ENCODE measurements at places on chromosomes 12 and 14.

DNA sequence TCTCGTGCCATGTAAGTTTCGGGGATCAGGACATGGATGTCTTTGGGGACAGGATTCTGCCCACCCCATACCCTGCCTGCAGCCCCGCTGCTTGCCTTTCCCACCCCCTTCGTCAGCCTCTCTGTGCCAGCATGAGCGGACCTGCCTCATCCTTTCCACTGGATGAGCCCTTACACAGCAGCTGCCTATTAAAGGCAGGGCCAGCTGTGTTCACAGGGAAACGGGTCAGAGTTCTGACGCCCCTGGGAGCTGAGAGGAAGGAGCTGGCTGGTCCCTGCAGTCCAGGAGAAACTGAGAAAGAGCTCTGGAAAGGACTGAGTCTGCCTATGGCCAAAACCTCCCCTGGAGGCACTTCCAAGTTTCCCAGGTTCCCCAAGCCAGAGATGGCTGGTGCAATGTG is 83.5 kb upstream of the NCOR2 start:
- DNase-seq, result no peak

GRCh38 chr12:63420206-63420644 is 248.1 kb downstream of the DPY19L2 start:
- DNase-seq, result peak; percentile 27

DNA sequence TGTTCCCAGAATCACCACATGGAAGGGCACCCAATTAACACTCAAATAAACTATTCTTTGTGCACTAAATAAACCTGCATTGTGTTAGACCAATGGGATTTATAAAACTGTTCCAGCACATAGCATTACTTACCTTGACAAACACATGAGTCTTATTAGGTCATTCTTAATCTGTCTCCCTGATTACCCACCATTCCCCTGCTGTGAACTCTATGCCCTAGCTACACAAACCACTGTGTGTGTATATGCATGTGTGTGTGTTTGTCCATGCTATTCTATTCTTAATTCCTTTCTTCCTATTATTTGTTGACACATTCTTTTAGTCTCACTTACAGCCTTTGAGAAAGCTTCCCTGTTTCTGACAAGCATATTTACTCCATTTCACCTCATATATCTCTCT is 303.6 kb upstream of the GARIN6 start:
- DNase-seq, result no peak

DNA sequence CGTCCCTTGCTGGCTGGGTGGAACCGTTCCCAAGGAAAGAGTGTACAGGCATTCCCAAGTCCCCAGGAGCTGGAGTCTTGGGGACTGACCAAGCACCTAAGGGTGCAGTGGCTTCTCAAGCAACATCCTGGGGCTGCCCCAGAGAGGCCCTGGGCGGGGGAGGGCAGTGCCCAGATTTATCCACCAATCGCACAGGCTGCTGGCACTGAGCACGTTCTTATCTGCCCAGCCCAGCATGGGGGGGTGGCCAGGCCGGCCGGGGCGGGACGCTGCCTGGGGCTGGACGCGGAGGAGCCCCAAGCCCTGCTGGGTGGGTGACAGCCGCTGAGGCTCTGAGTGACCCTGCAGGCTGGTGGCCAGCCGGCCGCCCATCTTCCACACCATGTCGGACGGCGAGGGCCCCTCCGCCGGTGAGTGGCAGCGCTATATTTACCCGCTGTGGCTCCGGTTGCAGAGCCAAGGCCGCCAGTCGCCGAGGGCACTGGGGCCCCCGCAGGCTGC is 53.4 kb downstream of the CYP46A1 start:
- DNase-seq, result no peak

DNA sequence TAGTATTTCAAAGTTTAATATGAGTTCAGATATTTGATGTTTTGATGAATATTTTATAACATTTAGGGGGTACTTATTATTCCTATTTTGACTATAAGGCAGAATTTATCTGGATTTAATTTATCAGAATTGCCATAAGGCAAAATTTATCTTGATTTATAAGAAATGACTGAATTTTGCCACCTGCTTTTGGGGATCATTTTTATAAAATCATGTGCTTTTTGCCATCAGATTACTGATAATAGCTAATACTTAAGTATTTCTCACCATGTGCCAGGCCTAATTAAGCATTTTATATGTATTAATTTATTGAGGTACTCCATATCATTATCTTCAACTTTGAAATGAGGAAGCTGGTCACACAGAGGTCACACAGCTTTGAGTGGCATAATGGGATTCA is 423.7 kb downstream of the PRKD1 start:
- no peak for DNase-seq

DNA sequence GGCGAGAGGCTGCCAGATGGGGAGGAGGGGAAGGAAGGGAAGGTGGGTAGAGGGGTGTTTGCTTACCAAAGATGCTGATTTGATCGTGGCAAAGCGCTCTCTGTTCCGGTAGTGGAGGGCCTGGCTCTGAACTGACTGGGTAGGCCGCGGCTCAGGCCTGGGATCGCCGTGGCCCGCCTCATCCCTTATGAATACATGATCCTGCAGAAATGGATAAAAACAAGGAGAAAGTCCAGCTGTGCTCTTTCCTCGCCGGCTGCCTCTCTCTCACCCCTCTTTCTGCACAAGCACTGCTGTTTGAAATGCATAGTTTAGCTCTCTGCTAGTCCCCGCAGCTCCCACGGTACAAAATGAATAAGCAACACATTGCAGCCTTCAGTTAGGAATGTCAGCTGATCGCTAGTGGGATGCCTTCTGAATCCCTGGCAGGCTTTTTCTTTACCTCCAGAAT is 53.8 kb downstream of the PEBP1 start:
- no peak for DNase-seq

All from CD4-positive, alpha-beta T cell treated with Interleukin-15 for 4 hours (primary cell).